Foreskin keratinocyte (primary cell): ENCODE measurements at places on chromosomes 2 and 18.

GRCh38 chr2:161033059-161033660, 127.1 kb upstream of the TANK start:
- DNase-seq, result no peak

DNA sequence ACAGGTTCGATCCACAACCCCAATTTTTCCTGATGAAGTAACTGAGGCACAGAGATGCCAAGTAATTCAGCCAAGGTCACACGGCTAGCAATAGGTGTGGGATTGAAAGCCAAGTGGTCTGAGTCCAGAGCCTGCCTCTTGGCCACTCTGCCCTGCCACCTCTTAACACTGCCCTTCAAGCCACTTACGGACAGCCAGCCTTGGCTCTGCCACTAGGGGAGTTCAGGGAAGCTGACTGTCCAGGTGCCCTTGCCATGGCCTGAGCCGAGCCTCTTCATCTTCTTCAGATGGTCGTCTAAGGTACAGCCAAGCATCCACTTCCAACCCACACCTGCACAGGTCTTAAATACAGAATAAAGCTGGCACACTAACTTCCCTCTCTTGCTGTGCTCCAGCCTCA, 99.3 kb upstream of the GPR45 start:
- no peak for DNase-seq

DNA sequence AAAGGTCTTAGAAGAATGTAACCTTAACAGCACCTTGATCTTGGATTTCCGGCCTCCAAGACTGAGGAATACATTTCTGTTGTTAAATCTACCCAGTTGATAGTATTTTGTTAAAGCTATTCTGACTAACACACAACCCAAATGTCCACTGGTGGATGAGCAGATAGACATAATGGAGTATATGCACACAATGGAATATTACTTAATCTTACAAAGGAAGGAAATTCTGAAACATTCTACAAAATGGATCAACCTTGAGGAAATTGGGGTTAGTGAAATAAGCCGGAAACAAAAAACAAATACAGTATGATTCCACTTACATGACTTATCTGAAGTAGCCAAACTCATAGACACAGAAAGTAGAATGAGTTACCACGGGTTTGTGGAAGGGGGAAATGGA, 168.7 kb downstream of the ZNF804A start:
- no peak for DNase-seq

DNA sequence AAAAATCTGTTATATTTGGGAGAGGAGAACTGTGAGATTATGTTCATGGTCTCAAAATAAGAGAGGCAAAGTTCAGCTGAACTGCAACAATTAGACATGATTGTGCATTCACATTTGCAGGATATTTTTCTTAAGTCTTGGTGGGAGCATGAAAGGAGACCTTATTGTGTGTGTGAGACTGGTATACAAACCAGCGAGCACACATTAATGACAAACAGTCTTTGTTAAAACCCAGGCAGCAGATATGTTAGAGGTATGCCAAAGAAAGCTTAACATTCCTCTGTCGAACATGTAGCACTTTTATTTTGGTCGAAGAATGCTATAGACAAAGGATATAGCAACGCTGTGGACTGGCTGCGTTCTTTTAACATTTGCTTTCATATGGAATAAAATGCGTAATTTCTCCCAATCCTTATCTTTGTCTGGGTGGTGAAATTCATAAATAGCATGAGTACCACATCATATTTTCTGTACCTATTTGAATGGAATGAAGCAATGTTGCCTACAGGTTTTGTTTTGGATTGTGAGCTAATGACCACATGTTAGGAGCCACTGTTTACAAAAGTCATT, 88.4 kb downstream of the ICOS start:
- no peak for DNase-seq

GRCh38 chr2:197137826-197138477, 172.6 kb downstream of the ANKRD44 start:
- no peak for DNase-seq

DNA sequence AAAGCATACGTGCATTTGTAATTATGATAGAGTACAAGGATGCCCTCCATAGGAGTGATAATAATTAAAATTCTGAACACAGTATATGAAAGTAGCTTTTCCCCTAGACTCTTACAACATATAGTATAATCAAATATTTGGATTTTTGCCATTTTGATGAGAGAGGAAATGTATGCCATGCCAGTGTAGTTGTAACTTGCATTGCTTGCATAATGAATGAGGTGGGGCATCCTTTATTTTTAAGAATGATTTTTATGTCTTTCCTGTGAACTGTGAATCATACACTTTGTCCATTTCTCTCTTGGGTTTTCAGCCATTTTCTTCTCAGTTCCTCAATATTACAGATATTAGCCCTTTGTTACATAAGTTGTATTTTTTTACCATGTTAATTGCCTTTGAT, 197.5 kb downstream of the SCG2 start:
- DNase-seq, result peak; percentile 28

- no peak for DNase-seq
These were observed 497.8 kb downstream of the EIPR1 start for GRCh38 chr2:2879781-2880180.

- DNase-seq, result no peak
These were observed 12.2 kb downstream of the LPIN1 start for GRCh38 chr2:11758647-11759046.

DNA sequence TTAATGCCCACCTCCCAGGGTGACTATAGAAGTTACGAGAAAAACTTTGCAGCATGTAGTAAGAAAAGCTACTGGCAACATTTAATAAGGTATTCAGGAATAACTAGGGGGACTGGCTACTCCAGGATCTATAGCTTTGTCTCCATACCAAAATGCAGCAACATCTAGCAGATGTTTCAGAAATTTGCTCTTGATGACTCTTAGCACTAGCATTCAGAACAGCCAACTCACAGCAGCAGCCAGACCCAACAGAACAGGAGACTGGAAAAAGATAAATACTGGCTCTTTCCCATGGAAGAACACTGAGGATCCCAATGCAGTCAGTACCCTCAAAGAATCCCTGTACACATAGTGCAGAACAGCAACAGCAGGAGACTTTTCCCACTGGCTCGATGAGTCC, 105.0 kb downstream of the PRKRA start:
- DNase-seq, result no peak

DNA sequence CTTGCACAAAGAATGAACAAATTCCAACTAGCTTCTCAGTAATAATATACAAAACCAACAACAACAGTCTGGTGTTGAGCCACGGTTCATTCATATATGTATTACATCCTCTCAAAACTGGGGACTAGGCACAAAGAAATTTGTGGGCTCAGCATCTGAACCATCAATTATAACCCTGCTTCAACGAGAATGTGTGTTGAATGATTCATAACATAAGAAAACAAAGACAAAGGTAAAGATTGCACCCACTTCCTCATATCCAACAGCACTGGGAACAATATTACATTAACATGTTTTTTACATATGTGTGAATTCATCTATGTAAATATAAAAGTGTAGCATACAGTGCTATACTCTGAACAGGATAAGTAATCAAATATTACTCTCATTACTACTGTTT, 144.8 kb downstream of the CDH2 start:
- peak; percentile 16 for DNase-seq

DNA sequence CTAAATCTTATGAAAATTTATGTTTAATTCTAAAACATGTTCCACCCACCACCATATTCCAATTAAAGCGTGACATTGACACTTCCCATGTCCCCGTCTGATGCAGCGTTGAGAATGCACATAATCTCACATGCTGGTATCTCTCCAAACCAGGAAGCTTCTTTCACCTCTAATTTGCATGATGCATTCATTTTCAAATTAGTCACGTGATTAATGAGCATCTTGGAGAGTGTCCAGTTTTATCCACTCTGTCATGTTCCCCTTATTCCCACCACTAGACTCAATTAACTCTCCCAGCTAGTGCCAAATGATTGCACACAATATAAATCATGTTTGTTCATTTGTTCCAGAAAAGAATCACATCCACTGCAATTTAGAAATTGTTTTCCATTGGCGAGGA, 105.8 kb downstream of the RIT2 start:
- no peak for DNase-seq

GRCh38 chr2:7672027-7672684, 754.9 kb downstream of the RNF144A start:
- DNase-seq, result peak; percentile 26

GRCh38 chr2:121722479-121722878, 14.2 kb downstream of the NIFK start:
- peak; percentile 82 for DNase-seq

- DNase-seq, result peak; percentile 30
These were observed 924.9 kb upstream of the FAM98A start for GRCh38 chr2:34523958-34524514.

DNA sequence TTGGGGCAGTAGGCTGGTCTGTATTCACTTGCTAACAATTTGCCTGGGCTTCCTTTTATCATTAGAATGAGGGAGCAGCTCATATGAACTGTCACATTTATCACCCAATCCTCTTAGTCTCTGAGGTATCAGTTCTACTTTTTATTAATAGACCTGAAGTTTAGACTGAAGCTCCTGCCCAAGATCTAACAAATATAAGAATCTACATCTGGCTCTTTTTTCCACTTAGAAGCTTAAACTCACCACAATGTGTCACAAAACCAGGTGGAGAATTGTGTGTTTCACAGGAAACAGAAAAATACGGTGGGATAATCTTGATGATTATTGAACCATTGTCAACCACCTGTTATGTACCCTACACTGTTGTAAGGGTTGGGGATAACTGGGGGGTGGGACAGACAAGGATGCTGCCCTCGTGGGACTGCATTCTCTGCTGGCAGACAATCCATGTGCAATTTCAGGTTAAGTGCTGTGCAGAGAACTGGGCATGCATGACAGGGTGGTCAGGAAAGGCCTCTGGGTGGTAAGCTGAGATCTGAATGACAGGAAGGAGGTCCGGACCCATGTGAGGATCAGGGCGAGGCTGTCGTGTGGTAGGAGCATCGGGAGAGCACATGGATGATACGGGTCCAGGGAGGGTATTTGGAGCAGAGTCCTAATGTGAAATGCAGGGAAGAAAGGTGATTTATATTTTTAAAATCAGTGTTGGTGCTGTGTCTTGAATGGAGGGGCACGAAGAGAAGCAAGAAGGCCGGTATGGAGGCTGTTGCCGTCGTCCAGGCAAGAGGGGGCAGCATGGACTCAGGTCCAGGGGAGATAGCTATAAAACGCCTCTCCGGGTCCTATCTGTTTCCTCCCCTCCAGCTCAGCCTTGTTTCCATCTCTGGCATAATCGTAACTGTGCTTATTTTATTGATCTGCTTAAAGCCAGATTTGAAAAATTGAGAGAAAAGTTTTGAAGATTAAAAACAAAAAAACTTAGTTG, 17.6 kb downstream of the MYL12B start:
- no peak for DNase-seq

DNA sequence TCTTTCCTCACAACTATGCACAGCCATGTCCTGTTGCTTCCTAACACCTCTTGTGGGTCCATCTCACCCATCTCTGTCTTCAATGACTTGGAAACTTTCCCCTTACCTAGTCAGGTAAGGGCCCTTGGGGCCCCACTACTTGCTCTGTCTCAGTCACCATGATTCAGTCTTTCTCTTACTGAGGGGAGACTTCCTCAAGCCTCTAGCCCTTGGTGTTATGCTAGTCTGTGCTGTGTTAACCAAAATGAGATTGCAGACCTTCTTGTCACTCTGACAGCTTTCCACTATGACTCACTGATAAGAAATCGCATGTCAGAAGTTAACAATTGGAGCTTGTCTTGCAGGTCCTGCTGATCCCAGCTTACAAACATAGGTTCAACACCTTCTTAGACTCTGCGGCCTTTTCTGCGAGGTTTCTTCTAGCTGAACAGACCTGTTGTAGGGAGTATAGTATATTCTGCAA, 65.3 kb downstream of the WDR75 start:
- no peak for DNase-seq

GRCh38 chr2:231563378-231563961, 29.2 kb upstream of the TEX44 start:
- DNase-seq, result no peak

DNA sequence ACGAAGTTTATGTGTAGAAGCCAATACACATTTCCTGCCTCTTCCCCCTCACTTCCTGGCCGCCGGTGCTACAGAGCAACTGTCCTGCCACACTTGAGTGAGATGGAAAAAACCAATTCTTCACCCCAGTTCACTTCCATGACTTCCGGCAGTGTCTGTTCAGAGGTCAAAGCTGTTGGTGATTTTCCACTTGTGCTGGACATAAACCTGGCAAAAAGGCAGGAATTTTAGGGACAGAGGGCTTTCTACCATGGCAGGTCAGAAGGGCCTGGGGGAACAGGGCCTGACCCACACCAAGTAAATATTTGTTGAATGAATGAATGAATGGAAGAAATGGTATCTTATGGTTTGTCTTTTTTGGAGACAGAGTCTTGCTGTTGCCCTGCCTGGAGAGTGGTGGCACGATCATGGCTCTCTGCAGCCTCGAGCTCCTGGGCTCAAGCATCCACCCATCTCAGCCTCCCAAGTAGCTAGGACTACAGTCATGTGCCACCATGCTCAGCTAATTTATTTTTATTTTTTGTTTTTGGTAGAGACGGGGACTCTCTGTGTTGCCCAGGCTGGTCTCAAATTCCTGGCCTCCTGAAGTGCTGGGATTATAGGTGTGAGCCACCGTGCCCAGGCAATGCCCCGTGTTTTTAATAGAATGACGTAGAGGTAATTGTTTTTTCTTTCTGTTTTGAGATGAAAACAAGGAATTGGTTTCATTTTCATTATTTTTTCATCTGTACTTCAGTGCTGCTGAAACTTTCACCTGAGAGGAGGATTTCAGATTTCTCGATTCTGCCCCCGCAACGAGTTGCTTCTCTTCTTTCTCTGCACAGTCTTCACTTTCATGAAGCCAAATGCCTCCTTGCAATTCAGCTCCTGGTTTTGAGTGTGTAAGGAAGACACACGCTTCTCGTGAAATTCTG, 48.0 kb upstream of the LPIN2 start:
- no peak for DNase-seq

DNA sequence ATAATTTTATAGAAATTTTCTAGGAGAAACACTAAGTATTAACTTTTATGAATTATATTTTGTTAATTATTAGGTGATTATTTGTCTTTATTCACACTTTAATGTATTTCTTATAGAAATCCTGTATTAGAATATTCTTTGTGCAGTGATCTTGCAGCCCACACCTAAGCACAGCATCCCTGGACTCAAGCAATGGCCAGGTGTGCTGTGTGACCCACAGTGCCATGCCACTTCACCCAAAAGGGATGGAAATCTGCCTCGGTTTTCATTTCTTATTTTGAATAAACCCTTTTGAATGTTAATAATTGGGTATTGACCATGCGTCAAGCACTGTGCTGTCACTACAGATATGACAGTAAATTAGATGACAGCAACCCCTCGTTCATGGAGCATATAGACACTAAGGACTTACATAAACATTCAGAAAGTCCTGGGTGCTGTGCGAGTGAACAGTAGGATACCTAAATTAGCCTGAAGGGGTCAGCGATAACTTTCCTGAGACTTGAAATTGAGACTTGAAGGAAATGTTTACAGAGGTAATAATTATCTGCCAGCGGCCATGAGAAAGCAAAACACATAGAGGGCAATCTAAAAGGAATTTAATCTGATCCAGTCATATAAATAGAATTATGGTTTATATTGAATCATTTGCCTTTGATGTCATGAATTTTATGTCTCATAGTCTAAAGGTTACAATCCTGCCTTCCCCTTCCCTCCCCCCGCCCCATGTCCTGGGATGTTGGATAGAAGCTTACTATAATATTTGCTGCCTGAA, 52.7 kb upstream of the CALCRL start:
- peak; percentile 13 for DNase-seq
